ENCODE measurements at places on chromosomes 7 and 10. TPM values are rescaled to one million over a fixed set of nuclear protein-coding genes. Genes with fewer than 3 reads are reported as not detected.

CDC14C gene
- not detected for total RNA-seq

- DNase-seq = peak; percentile 53
Measured at GRCh38 chr10:19811540-19811939, 4.7 kb upstream of the PLXDC2 start.

DNA sequence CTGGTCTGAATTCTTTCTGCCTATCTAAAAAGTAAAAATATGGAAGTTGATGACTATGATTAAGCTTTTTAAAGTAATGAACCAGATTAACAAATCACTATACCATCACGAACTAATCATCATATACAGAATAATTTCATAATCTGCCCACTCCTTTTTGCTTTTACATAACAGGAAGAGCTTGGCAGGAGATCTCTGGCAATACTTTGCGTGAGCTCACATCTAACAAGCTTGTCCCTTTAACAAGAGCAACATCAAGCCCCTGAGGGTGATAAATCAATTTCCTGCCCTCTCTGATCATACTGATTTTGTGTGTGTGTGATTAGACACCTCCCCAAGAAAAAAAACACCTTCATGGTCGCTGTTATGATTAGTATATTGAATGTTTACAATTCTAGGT, 143.5 kb upstream of the ASAH2 start:
- peak; percentile 84 for DNase-seq

DNA sequence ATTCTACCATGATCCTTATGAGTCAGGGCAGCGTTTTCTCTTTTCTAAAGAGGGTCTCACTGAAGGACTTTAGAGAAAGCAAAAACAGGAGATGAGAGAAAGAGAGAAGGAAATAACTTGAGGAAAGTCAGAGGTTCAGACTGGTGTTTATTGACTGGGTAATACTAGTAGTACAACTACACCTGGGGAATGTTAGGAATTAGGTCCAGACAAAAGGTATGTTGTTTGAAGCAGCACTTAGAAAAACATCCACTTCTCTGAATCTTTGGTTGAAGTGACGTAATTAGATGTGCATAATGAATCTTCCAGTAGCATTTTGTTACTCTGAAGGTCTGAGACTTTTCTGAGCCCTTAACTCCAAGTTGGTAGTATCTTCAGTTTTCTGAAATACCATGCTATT, 380.3 kb upstream of the LRGUK start:
- no peak for DNase-seq

- no peak for DNase-seq
Measured at GRCh38 chr10:88923520-88923919, 29.1 kb downstream of the ACTA2 start.

DNA sequence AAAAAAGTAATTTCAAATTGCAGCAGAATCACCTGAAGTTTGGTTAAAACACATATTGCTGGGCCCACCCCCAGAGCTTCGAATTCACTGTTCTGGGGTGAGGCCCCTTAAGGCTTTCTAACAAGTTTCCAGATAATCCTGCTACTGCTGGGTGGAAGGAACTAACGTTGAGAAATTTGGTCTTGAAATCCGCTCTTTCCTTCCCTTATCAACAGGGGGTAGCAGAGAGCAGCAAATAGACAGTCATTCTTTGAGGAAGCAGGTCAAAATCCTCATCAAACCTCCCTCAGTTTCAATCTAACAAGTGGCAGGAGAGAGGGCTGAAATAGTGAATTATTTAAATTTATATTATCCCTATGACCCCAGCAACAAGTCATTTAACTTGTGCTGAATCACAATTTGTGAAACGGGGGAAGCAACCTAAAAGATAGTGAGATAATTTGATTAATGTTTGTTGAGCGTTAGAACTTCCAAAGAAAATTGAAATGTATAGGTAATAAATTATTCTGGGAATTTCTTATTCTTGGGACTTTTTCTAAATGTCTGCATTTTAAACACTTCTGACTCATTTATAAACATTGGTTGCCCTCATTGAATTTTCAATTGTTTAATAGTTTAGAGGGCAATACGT, 21.7 kb upstream of the MALSU1 start:
- peak; percentile 83 for DNase-seq

ASB10 gene
- not detected for total RNA-seq

GRCh38 chr10:77338143-77338542, 299.5 kb downstream of the KCNMA1 start:
- DNase-seq = no peak

- no peak for DNase-seq
Measured at GRCh38 chr7:132083537-132084123, 492.6 kb downstream of the PLXNA4 start.

DNA sequence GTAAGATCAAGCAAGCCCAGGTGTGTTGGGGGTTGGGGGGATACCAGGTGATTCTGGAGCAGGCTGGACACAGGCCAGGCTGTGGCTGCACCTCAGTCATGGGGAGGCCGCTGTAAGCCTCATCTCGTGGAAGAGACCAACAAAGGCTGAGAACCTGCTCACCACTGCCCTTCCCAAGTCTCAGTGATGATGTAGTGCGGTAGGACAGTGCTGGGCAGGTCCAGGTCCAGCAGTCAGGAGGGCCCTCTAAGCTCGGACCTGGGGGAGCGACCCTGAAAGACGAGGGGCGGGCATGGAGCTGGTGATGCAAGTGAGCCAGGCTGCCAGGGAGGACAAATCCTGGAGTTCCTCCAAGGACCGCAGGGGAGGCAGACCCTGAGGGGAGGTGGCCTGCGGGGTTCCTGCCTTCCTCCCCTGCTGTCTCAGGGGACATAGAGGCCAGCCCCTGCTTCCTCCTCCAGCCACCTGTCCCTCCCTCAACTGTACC, 3.3 kb upstream of the PWWP2B start:
- no peak for DNase-seq

DNA sequence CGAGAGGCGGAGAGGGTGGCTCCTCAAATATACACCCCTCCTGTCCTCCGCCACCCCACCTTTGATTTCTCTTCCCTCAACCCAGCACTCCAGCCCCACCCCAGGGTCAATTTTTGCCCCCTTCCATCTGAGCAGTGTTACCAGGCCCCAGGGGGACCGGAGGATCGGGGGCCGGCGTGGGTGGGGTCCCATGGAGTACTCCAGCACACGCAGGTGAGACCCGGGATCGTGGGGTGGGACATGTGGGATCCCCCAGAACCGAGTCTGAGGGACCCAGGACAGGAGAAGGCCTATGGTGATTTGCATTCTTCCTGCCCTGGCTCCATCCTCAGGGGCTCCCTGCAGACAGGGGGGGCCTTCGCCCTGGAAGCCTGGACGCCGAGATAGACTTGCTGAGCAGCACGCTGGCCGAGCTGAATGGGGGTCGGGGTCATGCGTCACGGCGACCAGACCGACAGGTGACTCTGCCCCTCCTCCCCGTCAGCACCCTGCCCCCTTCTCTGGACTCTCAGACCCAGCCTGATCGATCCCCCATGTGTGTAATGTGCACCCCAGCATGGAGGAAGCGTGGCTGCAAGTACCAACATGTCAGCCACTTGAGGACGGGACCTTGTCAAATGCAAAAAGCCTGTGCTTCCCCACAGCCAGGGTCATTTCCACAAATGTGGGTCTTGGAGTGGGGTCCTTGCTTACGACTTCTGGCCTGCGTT, 744 bp downstream of the TRIP6 start:
- DNase-seq = peak; percentile 30

PTF1A gene
- total RNA-seq = not detected

PNLIP gene
- not detected for total RNA-seq

FOXK1 gene
- 43.8 TPM for total RNA-seq

TCAF2 gene
- total RNA-seq = 0.70 TPM

DNA sequence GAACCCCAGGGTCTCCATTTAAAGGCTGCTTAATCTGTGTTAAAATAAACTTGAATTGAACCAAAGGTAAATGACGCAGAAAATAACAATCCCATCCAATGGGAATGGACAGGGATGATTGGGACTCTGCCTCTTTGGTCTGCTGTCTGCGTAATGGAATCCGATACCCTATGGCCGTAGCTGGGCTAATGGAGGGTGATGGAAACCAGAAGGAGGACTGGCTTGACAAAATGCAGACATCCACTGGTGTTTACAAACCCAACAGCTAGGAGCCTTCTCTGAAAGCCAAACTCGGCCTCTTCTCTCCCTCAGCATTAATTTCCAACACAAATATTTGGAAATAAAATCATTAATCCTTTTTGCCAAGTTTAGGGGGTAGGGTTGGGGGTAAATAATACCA, 162.2 kb upstream of the CHST15 start:
- DNase-seq = no peak

- DNase-seq = peak; percentile 58
Measured at GRCh38 chr7:112892263-112892662, 102.1 kb upstream of the TMEM168 start.

DNA sequence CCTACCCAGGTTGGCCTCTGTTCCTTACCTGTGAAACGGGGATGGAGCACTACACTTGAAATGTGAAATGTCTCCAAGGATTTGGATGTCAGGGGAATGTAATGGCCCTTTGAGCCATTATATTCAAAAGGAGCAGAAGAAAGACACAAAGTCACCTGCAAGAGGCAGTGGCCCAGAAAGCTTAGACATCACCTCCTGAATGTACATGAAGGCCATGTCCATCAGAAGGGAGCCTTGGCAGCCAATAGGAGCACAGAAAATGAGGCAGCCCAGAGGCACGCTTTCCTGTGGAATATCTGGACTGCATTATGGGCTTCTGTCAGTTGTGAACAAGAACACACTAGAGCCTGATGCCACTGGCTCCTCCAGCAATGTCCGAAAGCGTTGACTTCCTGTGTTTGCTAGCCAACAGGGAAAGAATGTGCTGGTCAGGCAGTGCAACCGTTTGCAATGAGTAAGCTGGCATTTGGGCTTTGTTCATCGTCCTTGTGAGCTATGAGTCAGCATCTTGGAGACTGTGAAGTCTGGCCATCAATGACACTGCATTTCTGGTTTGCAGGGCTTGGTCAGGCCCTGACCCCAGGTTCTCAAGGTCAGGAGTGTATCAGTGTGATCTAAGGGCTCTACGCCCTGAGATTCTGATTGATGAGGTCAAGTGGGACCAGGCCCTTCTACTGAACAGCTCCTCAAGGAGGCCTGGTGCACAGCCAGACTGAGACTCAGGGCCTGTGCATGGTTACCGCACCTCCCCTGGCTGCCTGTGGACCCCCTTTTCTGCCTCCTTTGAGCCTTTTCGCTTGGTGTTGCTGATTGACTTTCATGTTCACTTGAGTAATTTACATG, 222.4 kb downstream of the RPS24 start:
- peak; percentile 91 for DNase-seq

TSPAN12 gene
- not detected for total RNA-seq

GRCh38 chr10:34581801-34582532, 233.1 kb downstream of the PARD3 start:
- peak; percentile 37 for DNase-seq

NFE2L3 gene
- 2.2 TPM for total RNA-seq

PPP1R3A gene
- not detected for total RNA-seq

GRCh38 chr7:18020138-18020715, 7.4 kb downstream of the PRPS1L1 start:
- DNase-seq = no peak

GRCh38 chr7:26949319-26949718, 84.9 kb upstream of the SKAP2 start:
- no peak for DNase-seq

DNA sequence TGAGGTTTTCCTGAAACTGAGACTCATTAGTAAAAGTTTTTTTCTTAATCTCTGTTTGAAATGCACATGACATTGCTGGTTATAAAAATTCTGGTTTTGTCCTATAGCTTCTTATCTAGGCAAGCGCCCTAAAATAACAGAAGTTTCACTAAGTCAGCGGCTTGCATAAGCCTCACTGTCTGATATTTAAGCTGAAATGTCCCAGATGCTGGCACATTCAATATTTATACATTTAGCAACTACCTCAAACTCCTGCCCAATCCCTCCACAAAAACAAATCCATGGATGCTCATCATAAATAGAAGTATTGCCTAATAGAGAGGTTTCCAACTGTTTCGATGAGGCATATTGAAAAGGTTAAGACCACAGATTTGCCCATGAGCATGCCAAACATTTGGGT, 83.1 kb upstream of the EGR2 start:
- DNase-seq = peak; percentile 52

DNA sequence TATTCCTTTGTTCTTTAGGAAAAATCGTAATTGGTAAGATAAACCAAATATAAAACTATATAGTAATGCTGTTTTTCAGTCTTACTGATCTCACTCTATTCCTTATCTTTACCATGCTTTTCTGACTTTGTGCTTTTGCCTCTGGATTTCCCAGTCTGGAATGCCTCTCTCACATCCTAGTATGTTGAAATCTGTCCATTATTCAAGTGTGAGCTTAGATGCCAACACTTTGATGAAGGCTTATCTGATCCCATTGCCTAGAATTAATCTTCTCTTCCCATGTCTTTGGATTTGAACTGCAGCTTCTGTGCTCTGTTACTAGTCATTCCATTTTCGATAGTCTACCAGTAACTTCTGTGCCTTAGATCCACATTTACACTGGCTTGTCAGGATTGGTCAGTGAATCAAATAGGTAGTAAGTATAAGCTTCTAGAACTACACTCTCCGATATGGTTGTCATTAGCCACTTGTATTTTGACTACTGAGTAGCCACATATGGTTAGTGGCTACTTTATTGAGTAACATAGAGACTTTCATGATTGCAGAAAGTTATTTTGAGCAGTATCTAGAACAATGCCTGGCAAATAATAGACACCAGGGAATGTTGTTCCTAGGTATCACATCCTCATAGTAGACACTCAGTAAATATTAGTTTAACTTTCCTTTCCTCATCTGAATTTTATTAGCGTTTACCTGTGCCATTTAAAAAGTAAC, 92.9 kb downstream of the BMPR1A start:
- no peak for DNase-seq

DNA sequence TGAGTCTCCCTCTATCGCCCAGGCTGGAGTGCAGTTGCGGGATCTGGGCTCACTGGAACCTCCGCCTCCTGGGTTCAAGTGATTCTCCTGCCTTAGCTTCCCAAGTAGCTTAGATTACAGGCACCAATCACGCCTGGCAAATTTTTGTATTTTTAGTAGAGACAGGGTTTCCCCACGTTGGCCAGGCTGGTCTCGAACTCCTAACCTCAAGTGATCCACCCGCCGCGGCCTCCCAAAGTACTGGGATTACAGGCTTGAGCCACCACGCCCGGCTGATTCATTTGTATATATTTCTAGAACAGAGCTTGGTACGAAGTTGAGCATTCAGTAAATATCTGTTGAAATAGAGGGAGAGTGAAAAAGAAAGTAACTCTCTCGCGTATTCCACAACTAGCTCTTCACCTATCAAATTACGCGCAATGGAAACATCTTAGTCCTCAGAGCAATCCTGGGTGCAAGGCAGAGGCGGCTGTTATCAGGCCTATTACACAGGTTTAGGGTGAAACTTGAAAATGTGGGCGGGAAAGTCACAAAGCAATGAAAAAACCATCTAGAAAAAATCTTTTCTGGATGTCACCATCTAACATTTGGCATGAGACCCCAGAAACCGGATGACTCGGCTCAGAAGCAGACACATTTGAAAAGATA, 707 bp upstream of the GHITM start:
- DNase-seq = no peak

Measured in MCF 10A (cell line).